Osteocyte (in vitro differentiated cells): ENCODE measurements at places on chromosomes 3 and 15.

- no peak for DNase-seq
Measured at GRCh38 chr3:74626011-74626410, 11.6 kb upstream of the CNTN3 start.

DNA sequence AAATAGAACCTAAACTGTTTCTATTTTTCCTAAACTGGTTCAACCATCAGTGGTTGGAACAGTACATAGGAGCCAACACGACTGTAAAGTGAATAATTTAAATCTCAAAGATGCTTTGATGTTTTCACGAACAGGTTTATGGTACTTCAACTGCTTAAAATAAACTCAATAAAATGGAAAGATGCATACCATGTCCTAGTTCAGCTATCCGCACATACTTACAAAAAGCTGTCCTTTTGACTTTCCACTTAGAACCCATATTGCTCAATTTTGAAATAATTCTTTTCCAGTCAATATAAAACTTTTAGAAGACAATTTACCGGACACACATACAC is 902 bp downstream of the CMTM6 start:
- no peak for DNase-seq

GRCh38 chr3:125050488-125051090 is 5.2 kb downstream of the HEG1 start:
- DNase-seq: no peak

DNA sequence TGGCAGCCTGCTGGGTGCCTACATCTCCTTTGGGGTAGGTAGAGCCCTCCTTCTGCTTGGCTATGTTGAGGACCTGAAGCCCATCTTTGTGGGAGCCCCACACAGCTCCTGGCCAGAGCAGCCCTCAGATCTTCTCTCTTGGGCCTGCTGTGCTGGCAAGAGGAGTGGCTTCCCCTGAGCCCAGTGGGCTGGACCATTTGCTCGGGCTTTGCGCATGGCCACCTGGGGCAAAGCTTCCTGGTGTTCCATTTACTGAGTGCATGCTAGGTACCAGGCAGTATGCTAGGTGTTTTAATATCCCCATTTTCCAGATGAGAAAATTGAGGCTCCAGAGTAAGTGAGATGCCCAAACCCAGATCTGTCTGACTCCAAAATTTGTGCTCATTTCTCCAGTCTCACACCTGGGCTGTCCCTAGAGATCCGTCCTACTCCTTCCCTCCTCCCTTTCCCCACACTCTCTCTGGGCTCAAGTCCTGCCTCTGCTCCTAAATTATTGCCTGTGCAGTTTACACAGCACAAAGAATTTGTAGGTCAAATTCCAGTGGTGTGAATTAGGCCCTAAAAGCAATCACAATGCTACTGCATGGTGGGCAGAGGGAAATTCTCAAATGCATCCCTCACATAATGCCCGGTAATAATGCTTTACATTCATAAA is 39.7 kb downstream of the SLC28A1 start:
- DNase-seq: no peak

DNA sequence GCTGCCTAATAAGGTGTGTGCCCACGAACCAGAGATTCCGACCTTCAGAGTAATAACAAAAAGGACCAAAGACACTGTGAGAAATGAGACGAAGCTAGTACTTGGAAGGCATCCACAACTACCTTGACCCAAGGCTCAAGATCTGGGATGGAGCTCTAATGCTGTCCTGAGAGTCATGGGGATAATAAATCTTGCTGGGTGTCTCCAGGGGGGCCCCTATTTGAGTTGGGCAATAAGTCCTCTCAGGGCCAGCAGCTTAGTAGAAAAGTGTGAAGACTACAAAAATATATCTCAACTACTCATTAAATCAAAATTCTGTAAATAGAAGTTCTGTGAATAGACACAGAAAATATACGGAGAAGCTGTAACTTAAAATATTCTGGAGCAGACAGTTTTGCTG is 2.9 kb upstream of the NDN start:
- DNase-seq: no peak
